Liver (tissue), 10 donors: ENCODE measurements at places on chromosomes 4 and X.

- no peaks in the 10 kb centered on the region for H3K27me3 ChIP-seq
- no peaks in the 10 kb centered on the region for H3K36me3 ChIP-seq
- H3K4me1 ChIP-seq: no peaks in the 10 kb centered on the region
- no peak overlapping the region for H3K27ac ChIP-seq
- no peak for DNase-seq
Observed at GRCh38 chrX:21708116-21708515, 49.8 kb downstream of the SMPX start.

DNA sequence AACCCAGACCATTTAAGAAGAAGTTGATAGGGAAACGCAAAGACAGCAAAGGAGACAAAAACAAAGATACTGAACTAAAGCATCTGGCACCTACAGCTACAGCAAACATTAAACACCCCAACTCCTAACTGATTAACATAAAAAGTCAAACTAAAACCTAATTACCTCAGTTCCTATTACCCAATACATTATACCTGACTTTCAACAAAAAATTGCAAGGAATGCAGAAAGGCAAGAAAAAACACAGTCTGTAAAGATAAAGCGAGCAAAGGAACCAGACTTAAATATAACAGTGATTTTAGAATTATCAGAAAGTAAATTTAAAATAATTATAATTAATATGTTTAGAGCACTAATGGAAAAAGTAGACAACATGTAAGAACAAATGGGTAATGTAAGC, 9.4 kb upstream of the FMR1 start:
- H3K27ac ChIP-seq: no peak overlapping the region
- no peaks in the 10 kb centered on the region for H3K4me1 ChIP-seq
- no peak overlapping the region for H3K4me3 ChIP-seq
- no peaks in the 10 kb centered on the region for H3K36me3 ChIP-seq
- H3K27me3 ChIP-seq: peaks cover 2% of the 10 kb centered on the region
- no peak for DNase-seq

DNA sequence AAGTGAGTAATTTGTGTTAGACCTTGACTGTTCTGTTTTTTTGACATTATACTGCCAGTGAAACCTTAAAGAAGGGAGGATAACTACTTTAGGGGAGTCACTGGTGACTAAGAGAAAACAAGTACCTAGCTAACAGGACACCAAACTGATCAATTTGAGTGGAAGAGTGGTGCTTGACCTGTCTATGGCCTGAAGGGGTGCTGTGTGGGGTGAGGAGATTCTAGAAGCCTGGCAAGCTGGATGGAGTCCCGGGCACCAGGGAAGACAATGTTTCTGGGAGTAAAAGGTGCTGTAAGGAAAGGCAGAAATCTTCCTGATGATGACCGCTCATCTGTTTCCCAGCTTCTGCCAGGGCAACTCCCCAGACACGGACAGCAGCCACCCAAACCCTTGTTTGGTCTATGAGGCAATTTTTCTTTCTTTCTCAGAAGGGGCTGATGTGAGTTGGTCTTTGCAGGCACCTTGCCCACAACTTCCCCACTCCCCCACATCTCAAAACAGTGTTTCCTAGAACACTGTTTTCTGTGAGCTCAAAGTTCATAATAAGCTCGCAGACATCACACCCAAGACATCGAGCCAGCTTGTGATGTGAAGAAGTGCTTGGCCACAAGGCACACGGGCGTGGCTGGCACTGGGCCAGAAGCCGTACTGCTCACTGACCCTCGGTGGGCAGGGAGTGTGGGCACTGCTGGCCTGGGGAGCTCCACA, 4.6 kb downstream of the TXK start:
- no peaks in the 10 kb centered on the region for H3K27me3 ChIP-seq
- peaks cover 8% of the 10 kb centered on the region for H3K4me1 ChIP-seq
- H3K4me3 ChIP-seq: no peak overlapping the region
- no peaks in the 10 kb centered on the region for H3K36me3 ChIP-seq
- no peak for DNase-seq

DNA sequence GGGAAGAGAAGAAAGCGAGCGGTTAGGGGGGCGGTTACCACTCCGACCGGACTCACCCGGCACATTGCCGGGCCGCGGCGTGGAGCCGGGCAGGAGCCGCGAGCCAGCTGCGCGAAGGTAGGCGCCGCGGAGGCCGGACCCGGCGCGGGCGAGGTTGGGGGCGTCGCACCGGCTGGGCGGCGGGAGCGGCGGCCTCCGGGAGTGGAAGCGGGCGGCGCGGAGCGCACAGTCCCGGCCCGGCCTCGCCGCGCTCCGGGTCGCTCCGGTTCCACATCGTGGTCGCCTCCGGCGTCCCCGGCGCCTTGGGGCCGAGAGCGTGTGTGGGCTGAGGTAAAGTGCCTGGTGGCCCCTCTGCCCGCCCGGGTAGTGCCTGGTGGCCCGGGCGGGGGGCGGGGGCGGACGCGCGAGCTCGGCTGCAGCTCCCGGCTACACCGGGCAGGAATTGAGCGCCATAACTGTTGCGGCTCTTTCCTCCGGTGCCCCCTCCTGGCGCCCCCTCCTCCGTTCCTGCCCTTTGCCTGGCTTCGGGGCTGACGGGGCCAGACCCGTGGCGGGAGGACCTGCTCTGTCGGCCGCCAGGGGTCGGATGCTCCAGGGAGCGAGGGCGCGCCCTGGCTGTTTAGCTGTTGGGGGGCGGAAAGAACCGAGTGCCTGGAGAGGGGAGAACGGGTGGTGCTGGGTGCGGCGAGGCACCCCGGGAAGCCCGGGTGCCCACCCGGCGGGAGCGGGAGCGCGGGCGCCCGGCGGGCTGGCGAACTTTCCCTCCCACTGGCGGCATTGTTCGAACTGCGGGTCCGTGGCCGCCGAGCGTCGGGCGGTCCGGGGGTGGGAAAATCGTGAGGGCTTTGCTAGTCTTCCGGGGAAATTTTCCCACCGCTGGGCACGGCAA, 626 bp downstream of the JADE3 start:
- H3K27me3 ChIP-seq: no peaks in the 10 kb centered on the region
- peak overlapping the region; percentile 82 for H3K4me3 ChIP-seq
- peak; percentile 43 for DNase-seq
- peaks cover 4% of the 10 kb centered on the region for H3K4me1 ChIP-seq
- peak overlapping the region; percentile 72 for H3K27ac ChIP-seq
- H3K36me3 ChIP-seq: no peaks in the 10 kb centered on the region

DNA sequence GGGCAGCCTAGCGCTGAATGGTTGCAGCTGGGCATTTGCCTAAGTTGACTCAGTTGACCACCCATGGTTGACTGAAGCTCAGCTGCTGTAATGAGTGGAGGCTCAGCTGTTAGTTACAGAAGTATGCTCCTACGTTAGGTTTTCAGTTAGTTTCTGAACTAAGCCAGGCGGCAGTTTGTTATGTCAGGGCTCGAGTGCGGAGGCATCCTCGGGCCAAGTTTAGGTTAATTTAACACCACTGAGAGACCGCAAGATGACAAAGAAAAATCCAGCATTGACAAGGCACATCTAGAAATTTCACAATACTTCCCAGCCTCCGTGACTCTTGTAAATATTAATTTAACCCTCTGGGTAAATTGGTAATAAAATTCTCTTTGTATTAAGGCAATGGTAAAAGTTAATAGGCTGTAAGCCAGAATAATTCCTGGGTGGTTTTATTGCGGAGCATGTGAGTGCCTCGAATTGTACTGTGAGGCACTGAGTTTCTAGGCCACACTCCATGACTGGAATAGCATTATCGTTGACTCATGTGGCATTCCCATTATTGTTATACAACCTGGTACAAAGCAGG, 33.1 kb upstream of the CDKN2AIP start:
- peaks cover 5% of the 10 kb centered on the region for H3K4me1 ChIP-seq
- H3K36me3 ChIP-seq: no peaks in the 10 kb centered on the region
- H3K4me3 ChIP-seq: no peak overlapping the region
